T-cell (primary cell): ENCODE measurements at places on chromosomes 4 and X.

DNA sequence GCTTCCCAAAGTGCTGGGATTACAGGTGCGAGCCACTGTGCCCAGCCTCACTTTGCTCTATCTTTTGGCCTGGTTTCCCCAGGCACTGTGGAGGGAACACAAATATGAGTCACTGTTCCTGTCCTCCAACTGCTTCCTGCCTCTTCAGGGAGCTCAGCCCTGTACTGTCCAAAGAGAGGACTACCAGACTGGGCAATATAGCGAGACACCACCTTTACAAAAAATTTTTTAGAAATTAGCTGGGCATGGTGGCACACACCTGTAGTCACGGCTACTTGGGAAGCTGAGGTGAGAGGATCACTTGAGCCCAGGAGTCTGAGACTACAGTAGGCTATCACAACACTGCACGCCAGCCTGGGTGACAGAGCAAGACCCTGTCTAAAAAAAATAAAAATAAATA lies 16.9 kb upstream of the WAS start:
- no peak overlapping the region for H3K4me3 ChIP-seq
- no peak for DNase-seq
- H3K4me1 ChIP-seq, result no peaks in the 10 kb centered on the region
- H3K27ac ChIP-seq, result no peak overlapping the region

DNA sequence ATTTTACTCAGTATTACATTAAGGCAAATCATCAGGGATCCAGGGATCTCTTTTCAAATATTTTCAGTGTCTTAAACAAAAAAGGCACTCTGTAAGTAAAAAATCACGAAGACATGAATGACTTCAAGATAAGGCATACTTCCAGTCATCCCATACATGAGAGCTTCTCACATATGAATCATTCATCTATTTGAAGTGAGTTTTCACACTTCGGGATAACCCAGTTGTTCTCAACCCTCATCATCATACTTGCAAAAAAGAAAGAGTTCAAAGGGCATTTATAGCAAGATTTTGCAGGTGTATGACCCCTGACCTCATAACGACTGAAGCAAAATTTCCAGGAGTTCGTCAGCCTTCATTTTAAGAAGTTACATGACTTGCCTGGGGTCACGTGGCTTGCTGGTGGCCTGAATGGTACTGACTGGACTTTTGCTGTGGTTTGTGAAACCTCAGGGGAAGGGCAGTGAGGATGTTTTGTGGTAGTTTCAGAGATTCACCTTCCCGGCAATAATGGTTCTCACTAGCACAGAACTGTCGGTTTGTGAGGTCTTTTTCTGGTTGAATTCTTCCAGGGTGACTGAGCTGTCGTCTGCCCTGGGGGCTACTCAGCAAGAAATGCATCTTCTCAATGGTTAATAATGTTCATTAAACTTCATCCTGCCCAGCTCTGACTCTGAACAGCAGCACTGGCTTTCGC lies 115.8 kb upstream of the SHISA3 start:
- no peak overlapping the region for H3K27ac ChIP-seq
- H3K36me3 ChIP-seq, result no peaks in the 10 kb centered on the region
- H3K27me3 ChIP-seq, result no peaks in the 10 kb centered on the region
- no peak for DNase-seq
- H3K4me3 ChIP-seq, result no peak overlapping the region

DNA sequence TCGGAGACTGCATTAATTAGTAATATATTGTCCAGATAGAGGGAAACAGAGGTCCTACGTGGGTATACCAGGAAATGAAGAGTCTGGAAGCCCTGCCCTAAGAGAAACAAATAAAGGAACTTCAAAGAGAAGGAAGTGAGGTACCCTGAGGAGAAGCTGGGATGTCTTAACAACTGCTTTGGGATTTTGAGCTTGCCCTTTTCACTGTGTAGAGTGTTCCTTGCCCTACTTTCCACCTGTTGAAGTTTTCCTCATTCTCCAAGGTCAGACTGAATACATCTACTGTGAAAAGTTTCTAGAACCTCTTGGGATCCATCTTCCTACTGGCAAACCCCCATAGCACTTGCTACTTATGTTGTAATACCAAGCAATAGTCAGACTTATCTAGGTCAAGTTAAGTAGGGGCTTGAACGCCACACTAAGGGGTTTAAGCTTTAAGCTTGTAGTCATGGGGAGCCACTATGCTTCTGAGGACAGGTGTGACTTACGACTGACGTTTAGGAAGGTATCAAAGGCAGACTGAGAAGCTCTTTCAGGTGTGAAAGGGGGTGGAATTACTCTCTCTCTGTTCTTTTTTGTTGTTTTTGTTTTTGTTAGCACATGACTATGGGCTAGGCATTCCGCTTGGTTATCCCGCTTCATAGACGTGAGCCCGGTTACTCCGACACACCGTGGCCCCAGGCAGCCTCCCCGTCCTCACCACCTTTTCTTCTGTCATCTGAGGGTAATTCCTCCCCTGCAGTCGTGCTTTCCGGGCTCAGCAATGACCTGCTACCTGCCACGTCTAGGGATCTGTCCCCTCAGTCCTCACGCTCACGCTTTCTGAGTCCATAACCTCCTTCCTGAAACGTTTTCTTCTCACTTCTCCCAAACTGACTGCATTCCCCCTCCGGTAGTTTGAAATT lies 959 bp upstream of the REST start:
- H3K27ac ChIP-seq, result peak overlapping the region; percentile 4
- H3K4me1 ChIP-seq, result peaks cover 23% of the 10 kb centered on the region

GRCh38 chr4:77488882-77489281 lies 116.7 kb upstream of the CXCL13 start:
- no peaks in the 10 kb centered on the region for H3K4me1 ChIP-seq
- H3K36me3 ChIP-seq, result no peaks in the 10 kb centered on the region
- peaks cover 3% of the 10 kb centered on the region for H3K27me3 ChIP-seq
- no peak overlapping the region for H3K4me3 ChIP-seq

DNA sequence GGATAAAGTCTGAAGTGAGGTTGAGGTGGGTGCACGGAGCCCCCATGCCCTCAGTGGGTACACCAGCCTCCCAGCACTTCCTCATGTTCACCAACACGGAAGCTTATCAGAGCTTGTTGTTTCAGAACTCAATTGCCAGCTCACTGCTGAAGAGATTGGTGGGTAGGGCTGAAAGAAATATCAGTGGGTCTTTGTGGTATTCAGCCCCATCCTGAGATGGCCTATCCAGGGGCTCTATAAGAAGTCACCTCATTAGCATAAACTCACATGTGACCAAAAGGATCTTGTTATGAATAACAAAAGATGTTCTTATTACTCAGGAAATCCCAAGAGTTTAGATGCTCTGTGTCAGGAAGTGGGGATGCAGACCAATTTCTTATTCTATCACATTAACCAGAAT lies 177.3 kb downstream of the ARHGAP10 start:
- no peak overlapping the region for H3K27ac ChIP-seq
- H3K36me3 ChIP-seq, result no peaks in the 10 kb centered on the region
- no peak for DNase-seq
- no peak overlapping the region for H3K4me3 ChIP-seq
- H3K27me3 ChIP-seq, result no peaks in the 10 kb centered on the region
- H3K4me1 ChIP-seq, result no peaks in the 10 kb centered on the region

DNA sequence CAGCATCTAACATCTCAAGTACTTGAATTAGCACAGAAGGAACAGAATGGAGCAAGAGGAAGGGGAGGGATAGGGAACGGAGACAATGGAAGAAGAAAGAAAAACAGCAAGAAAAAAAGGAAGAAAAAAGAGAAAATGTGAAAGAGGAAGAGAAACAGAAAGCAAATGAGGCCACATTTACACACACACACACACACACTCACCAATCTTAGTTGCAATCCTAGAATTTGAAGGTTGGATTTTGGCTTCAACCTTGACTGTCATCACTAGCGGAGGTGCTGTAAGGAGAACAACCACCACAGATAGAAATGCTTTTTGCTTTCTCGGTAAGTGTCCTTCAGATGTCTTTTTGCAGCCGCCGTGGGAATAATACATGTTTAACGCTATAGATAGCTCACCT lies 327.1 kb upstream of the NWD2 start:
- no peak overlapping the region for H3K4me3 ChIP-seq
- no peaks in the 10 kb centered on the region for H3K4me1 ChIP-seq
- H3K27ac ChIP-seq, result no peak overlapping the region
- H3K27me3 ChIP-seq, result no peaks in the 10 kb centered on the region
- DNase-seq, result no peak
- H3K36me3 ChIP-seq, result no peaks in the 10 kb centered on the region

DNA sequence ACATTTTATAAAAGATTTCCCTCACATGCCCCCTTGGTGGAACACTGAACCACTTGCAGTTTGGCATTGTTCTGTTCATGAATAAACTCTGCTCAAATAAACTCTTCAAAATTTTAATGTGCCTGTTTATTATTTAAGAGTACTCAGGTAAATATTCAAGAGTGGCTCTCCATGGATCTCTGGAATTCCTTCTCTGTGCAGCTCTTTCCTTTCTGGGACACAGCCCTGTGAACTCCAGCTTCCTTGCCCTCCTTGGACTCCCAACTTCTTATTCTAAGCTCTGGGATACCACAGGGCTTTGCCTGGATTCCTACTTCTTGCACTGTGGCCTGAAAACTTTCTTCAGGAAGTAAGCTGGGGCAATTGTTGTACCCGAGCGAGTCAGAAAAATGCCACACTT lies 8.3 kb downstream of the BEX3 start:
- no peak overlapping the region for H3K27ac ChIP-seq
- H3K4me1 ChIP-seq, result no peaks in the 10 kb centered on the region
- DNase-seq, result no peak
- no peak overlapping the region for H3K4me3 ChIP-seq

GRCh38 chr4:113773014-113773413 lies 11.5 kb upstream of the CAMK2D start:
- no peak for DNase-seq
- peaks cover 3% of the 10 kb centered on the region for H3K4me1 ChIP-seq
- H3K4me3 ChIP-seq, result no peak overlapping the region
- no peaks in the 10 kb centered on the region for H3K27me3 ChIP-seq
- no peaks in the 10 kb centered on the region for H3K36me3 ChIP-seq

GRCh38 chr4:33323393-33323792 lies 2603.2 kb downstream of the PCDH7 start:
- H3K27ac ChIP-seq, result no peak overlapping the region
- H3K36me3 ChIP-seq, result no peaks in the 10 kb centered on the region
- no peaks in the 10 kb centered on the region for H3K27me3 ChIP-seq

- H3K4me1 ChIP-seq, result no peaks in the 10 kb centered on the region
- H3K27ac ChIP-seq, result no peak overlapping the region
- no peaks in the 10 kb centered on the region for H3K27me3 ChIP-seq
- H3K36me3 ChIP-seq, result no peaks in the 10 kb centered on the region
- DNase-seq, result no peak
Measured at GRCh38 chrX:87873347-87873941, 355.8 kb downstream of the KLHL4 start.

DNA sequence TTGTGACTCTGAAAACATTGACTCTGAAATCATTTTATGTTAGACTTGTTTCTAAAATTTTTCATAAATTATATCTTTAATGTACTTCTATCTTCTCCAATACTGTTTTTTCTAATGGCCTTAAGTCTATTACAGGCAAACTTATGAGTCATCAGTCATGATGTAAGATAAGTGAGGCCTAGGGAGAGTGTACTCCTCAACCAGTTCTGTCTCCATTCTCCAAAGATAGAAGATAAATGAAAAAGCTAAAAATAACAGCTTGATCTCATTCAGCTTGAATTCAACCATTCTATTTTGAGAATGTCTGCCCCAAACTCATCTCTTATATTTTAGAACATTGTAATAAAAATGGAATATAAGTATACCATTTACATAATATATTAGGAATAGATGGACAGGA lies 34.5 kb downstream of the STBD1 start:
- H3K36me3 ChIP-seq, result no peaks in the 10 kb centered on the region
- no peak overlapping the region for H3K27ac ChIP-seq
- H3K4me3 ChIP-seq, result no peak overlapping the region
- H3K4me1 ChIP-seq, result no peaks in the 10 kb centered on the region
- no peaks in the 10 kb centered on the region for H3K27me3 ChIP-seq
- DNase-seq, result no peak

GRCh38 chr4:51851090-51851936 lies 8.4 kb downstream of the DCUN1D4 start:
- H3K27me3 ChIP-seq, result no peaks in the 10 kb centered on the region
- H3K4me1 ChIP-seq, result no peaks in the 10 kb centered on the region
- no peak overlapping the region for H3K27ac ChIP-seq
- DNase-seq, result no peak
- no peak overlapping the region for H3K4me3 ChIP-seq

DNA sequence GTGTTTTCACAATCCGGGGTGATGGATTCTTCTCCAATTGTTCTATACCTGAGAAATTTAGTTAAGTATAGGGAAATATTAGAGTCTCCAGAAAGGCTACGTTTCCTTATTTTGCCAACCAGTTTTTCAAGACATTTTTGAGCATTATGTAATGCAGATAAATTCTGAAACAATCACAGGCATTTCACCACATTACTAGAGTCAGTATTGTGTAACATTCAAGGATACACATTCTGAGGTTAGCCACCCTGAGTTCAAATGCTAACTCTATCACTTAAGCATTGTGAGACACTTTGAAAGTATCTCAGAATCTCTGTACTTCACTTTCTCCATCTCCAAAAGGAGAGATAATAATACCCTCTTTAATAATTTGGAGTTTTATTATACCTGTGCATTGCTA lies 10.6 kb downstream of the SULT1B1 start:
- H3K4me1 ChIP-seq, result no peaks in the 10 kb centered on the region
- no peak overlapping the region for H3K27ac ChIP-seq
- no peak overlapping the region for H3K4me3 ChIP-seq
- no peaks in the 10 kb centered on the region for H3K27me3 ChIP-seq
- H3K36me3 ChIP-seq, result peaks cover 2% of the 10 kb centered on the region

DNA sequence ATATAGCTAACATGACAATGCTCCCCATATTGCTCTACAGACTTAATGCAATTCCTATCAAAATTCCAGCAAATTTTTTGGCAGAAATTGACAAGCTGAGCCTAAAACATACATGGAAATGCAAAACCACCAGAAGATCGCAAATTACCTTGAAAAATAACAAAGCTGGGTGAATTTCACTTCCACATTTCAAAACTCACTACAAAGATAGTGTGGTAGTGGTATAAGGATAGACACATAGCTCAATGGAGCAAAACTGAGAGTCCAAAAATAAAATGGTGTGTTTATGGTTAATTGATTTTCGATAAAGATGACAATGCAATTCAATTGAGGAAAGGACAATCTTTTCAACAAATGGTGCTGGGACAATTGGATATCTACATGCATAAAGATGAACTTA lies 65.8 kb downstream of the SLC9A7 start:
- no peaks in the 10 kb centered on the region for H3K4me1 ChIP-seq
- no peaks in the 10 kb centered on the region for H3K36me3 ChIP-seq
- no peak overlapping the region for H3K27ac ChIP-seq
- DNase-seq, result no peak
- H3K27me3 ChIP-seq, result no peaks in the 10 kb centered on the region

- DNase-seq, result no peak
- H3K4me1 ChIP-seq, result no peaks in the 10 kb centered on the region
- H3K36me3 ChIP-seq, result no peaks in the 10 kb centered on the region
- H3K27me3 ChIP-seq, result no peaks in the 10 kb centered on the region
Measured at GRCh38 chrX:19064175-19064574, 58.1 kb downstream of the ADGRG2 start.
